Uterus (tissue), 4 donors: ENCODE measurements at places on chromosomes 4 and X.

GRCh38 chrX:20320461-20321159, 53.9 kb upstream of the RPS6KA3 start:
- no peaks in the 10 kb centered on the region for H3K27me3 ChIP-seq
- DNase-seq = no peak
- no peak overlapping the region for H3K4me3 ChIP-seq
- H3K27ac ChIP-seq = no peak overlapping the region
- H3K4me1 ChIP-seq = no peaks in the 10 kb centered on the region

DNA sequence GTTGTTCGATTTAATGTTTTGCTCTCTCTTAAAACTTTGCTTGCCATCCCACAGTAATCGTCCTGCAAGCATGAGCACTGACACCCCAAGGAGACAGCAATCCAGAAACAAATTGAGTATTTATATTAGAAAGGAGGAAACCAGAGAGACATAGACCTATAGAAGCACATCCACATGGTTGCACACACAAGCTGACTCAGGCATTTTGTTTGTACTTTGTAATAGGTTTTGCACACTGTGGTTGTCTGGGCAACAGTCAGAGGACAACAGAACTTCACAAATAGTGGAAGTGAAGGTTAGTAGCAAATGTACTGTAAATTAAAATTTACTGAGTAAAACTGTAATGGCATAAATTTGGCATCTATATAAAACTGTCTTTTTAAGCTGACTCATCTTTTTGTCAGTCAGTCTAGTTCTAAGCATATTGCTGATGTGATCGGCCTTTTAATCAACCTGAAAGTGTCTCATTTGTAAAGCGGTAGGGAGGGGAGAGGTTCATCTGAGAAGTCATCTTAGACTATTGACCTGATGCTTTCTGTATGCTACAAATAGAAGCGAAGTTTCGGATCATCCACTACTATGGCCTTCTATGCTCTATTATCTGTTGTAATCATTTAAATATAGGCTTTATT, 1624.7 kb downstream of the ARAP2 start:
- no peak overlapping the region for H3K4me3 ChIP-seq
- no peaks in the 10 kb centered on the region for H3K36me3 ChIP-seq
- DNase-seq = no peak
- H3K4me1 ChIP-seq = no peaks in the 10 kb centered on the region
- no peaks in the 10 kb centered on the region for H3K27me3 ChIP-seq

DNA sequence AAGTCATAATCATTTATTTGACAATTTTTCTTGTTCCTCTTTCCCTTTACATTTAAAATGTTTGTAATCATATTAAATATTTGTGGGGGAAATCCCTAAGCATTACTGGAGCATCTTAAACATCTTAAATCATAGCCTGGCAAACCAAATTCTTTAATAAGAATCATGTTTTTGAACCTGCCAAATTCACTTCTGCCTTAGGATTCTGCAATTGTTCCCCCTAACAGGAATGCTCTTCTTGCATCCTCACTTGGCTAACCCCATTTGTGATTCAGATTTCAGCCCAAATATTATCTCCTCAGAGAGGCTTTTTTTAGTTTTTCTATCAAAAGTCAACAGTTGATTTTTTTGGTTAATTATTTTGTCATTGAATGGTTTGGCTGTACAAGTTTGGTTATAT, 241.1 kb downstream of the MAPK10 start:
- no peak for DNase-seq
- no peak overlapping the region for H3K27ac ChIP-seq
- no peak overlapping the region for H3K4me3 ChIP-seq
- H3K36me3 ChIP-seq = no peaks in the 10 kb centered on the region
- H3K4me1 ChIP-seq = no peaks in the 10 kb centered on the region
- no peaks in the 10 kb centered on the region for H3K27me3 ChIP-seq

DNA sequence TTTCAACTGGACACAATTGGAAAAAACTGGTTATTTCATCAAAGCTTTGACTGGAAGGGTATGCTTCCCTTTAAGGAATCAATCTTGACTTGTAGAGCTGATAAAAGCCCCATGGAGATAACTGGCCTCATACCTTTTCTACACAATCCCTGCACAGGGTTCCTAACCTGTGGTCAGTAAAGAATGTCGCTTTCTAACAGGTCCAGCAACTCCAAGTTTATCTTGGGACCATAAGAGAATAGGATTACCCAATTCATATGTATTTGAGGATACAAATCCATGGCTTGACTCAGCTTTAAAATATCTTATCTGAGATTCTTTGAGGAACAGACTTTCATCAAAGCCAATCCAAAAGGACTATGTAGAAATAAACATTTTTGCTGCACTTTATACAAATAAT, 1399.8 kb upstream of the PABPC4L start:
- H3K27me3 ChIP-seq = no peaks in the 10 kb centered on the region
- no peaks in the 10 kb centered on the region for H3K4me1 ChIP-seq
- DNase-seq = no peak
- H3K36me3 ChIP-seq = no peaks in the 10 kb centered on the region
- no peak overlapping the region for H3K27ac ChIP-seq
- no peak overlapping the region for H3K4me3 ChIP-seq

GRCh38 chr4:148415500-148415899, 26.7 kb downstream of the NR3C2 start:
- H3K4me3 ChIP-seq = no peak overlapping the region
- H3K27me3 ChIP-seq = no peaks in the 10 kb centered on the region
- H3K27ac ChIP-seq = no peak overlapping the region
- H3K4me1 ChIP-seq = no peaks in the 10 kb centered on the region
- DNase-seq = no peak

GRCh38 chr4:32986236-32986635, 2266.1 kb downstream of the PCDH7 start:
- no peak for DNase-seq
- no peak overlapping the region for H3K4me3 ChIP-seq
- no peaks in the 10 kb centered on the region for H3K27me3 ChIP-seq
- no peaks in the 10 kb centered on the region for H3K36me3 ChIP-seq

DNA sequence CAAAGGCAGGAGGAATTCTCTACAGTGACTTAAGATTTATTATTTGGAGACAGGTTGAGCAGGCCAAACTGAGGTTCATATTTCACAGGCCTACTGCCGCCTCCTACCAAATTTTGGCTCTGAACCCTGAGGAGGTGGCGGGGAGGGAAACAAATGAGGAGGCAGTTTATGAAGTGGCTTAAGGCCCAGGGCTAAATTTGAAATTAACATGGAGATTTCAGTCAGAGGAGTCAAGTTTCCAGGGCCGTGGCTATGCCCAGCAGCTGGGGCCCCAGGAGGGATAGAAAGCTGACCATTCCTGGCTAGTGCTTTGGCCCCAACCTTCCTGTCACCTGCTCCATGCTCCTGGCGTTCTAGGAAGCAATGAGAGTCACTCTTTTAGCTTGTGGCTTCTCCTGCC, 73.4 kb upstream of the ARHGAP36 start:
- no peak overlapping the region for H3K27ac ChIP-seq
- no peak overlapping the region for H3K4me3 ChIP-seq
- no peak for DNase-seq
- H3K36me3 ChIP-seq = no peaks in the 10 kb centered on the region
- H3K27me3 ChIP-seq = no peaks in the 10 kb centered on the region

DNA sequence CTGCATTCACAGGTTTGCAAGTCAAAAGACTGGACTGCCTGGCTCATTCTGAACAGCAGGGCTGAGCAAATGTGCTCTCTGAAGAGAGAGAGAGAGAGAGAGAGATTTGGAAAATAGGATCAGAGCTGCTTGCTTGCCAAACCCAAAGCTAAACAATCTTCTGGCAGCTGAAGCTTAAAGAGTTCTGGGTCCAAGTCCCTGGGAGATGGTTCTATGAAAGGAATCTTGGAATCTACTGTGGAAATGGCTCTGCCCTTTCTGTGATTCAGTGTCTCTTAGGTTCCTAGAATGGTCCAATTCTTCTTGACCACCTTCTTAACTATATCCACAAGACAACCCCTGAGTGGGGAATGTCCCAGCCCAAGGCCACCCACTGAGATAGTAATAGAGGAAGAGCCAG, 66.1 kb upstream of the EFNB1 start:
- no peak overlapping the region for H3K4me3 ChIP-seq
- no peak overlapping the region for H3K27ac ChIP-seq
- H3K36me3 ChIP-seq = no peaks in the 10 kb centered on the region
